ENCODE measurements at places on chromosomes 4 and X. TPM values are rescaled to one million over a fixed set of nuclear protein-coding genes. Genes with fewer than 3 reads are reported as not detected.

PI4K2B gene
- 32.3 TPM for total RNA-seq

PPP1R2C gene
- not detected for total RNA-seq

BLOC1S4 gene
- 18.7 TPM for total RNA-seq

DMD gene
- total RNA-seq: not detected

KDR gene
- not detected for total RNA-seq

CT45A5 gene
- total RNA-seq: not detected

TCEAL3 gene
- total RNA-seq: 4.2 TPM

WDR17 gene
- total RNA-seq: 1.1 TPM

RIPPLY1 gene
- total RNA-seq: not detected

IGSF1 gene
- total RNA-seq: not detected

ALAS2 gene
- not detected for total RNA-seq

DNAJB14 gene
- total RNA-seq: 80.5 TPM

BEND2 gene
- not detected for total RNA-seq

SLC34A2 gene
- total RNA-seq: not detected

PLS3 gene
- total RNA-seq: 0.16 TPM

- H3K27ac ChIP-seq: no peak overlapping the region
- no peaks in the 10 kb centered on the region for H3K27me3 ChIP-seq
- no peaks in the 10 kb centered on the region for H3K36me3 ChIP-seq
- no peaks in the 10 kb centered on the region for H3K4me1 ChIP-seq
- no peak overlapping the region for H3K4me3 ChIP-seq
Measured at GRCh38 chr4:145734576-145735346, 54.8 kb downstream of the C4orf51 start.

GRCh38 chrX:75303795-75304194 is 29.9 kb downstream of the UPRT start:
- no peak overlapping the region for H3K4me3 ChIP-seq
- DNase-seq: no peak
- H3K4me1 ChIP-seq: no peaks in the 10 kb centered on the region

GRCh38 chr4:171629182-171629581 is 184.0 kb upstream of the GALNTL6 start:
- H3K4me1 ChIP-seq: no peaks in the 10 kb centered on the region
- H3K27ac ChIP-seq: no peak overlapping the region
- H3K36me3 ChIP-seq: no peaks in the 10 kb centered on the region
- no peak overlapping the region for H3K4me3 ChIP-seq
- no peaks in the 10 kb centered on the region for H3K27me3 ChIP-seq

GRCh38 chr4:25161593-25161950 is 1.3 kb upstream of the SEPSECS start:
- H3K27me3 ChIP-seq: no peaks in the 10 kb centered on the region
- peak overlapping the region; percentile 75 for H3K4me3 ChIP-seq
- H3K27ac ChIP-seq: peak overlapping the region; percentile 97
- no peaks in the 10 kb centered on the region for H3K36me3 ChIP-seq
- no peak for DNase-seq
- H3K4me1 ChIP-seq: peaks cover 4% of the 10 kb centered on the region

DNA sequence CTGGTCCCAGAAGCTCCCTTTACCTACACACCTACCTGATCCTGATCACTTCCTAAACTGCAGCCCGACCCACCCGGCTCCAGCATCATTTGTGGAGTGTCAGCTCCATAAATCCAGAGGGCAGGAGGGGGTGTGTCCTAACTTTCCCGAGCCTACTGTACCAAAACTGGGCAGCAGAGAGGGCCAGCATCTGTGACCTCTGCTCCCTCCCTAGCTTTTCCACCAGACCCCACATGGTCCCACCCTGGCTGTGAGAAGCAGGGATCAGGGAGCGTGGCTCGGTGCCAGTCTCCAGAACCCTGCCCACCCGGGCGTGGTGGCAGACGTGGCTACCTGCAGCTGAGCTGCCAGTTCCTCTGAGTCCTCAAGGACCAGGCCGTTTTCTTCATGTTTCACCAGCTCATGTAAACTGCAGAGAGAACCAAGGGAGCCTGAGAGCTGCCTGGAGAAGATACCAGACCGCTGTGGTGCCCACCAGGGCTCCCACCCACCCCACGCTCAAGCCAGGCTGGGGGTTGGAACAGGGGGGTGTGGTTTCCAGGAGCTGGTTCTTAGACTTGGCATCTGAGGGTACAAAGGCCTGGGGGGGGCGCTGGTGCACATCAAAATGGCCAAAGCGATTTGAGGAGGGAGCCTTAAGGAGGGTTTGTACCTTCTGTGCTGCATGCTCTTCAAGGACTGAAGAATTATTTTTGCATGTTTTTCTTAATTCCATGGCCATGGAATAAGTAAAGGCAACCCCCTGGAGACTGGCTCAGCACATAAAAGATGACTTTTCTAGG is 76.7 kb upstream of the DRD5 start:
- DNase-seq: no peak
- no peaks in the 10 kb centered on the region for H3K27me3 ChIP-seq
- no peak overlapping the region for H3K27ac ChIP-seq
- no peaks in the 10 kb centered on the region for H3K4me1 ChIP-seq

- H3K27me3 ChIP-seq: no peaks in the 10 kb centered on the region
- H3K27ac ChIP-seq: no peak overlapping the region
- H3K4me1 ChIP-seq: no peaks in the 10 kb centered on the region
- H3K4me3 ChIP-seq: no peak overlapping the region
- no peak for DNase-seq
Measured at GRCh38 chr4:150722908-150723362, 141.0 kb downstream of the MAB21L2 start.

GRCh38 chr4:128653527-128654444 is 155.7 kb upstream of the JADE1 start:
- H3K36me3 ChIP-seq: no peaks in the 10 kb centered on the region
- no peak overlapping the region for H3K4me3 ChIP-seq
- no peak overlapping the region for H3K27ac ChIP-seq
- H3K27me3 ChIP-seq: no peaks in the 10 kb centered on the region

- no peak overlapping the region for H3K4me3 ChIP-seq
- DNase-seq: no peak
- H3K36me3 ChIP-seq: no peaks in the 10 kb centered on the region
- H3K27ac ChIP-seq: no peak overlapping the region
Measured at GRCh38 chr4:75844151-75844662, 58.0 kb downstream of the PPEF2 start.

DNA sequence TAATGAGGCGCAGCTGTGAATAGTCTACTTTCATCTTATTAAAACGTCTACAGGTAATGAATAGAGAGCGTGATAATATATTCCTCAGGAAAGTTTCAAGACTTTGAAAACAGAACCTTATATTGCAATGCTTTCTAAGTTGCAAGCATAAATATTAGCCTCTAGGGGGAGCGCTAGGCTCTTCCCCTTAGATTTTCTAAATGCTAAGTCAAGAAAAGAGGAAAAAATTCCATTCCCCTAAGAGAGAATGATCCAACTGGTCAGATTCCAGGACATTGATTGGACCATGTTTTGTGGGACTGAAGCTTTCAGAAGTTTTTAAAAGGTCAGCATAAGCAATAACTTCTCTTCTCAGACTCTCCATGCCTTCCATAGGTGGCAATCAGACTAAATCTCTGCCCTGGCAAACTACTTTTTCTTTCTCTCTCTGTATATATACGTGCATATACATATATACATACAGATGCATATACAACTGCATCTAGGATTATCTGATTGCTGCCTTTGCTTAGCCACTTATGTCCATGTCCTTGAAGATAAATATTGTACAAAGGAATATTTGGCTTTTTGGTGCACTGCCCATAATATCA is 492.9 kb downstream of the INPP4B start:
- no peak overlapping the region for H3K4me3 ChIP-seq
- no peaks in the 10 kb centered on the region for H3K27me3 ChIP-seq
- peak overlapping the region; percentile 67 for H3K27ac ChIP-seq
- no peak for DNase-seq

GRCh38 chrX:21943460-21944135 is 3.1 kb downstream of the SMS start:
- H3K36me3 ChIP-seq: no peaks in the 10 kb centered on the region
- no peak overlapping the region for H3K27ac ChIP-seq
- DNase-seq: no peak
- no peaks in the 10 kb centered on the region for H3K4me1 ChIP-seq
- H3K4me3 ChIP-seq: no peak overlapping the region

- no peak overlapping the region for H3K27ac ChIP-seq
- no peaks in the 10 kb centered on the region for H3K4me1 ChIP-seq
- H3K36me3 ChIP-seq: no peaks in the 10 kb centered on the region
- no peak overlapping the region for H3K4me3 ChIP-seq
Measured at GRCh38 chr4:26450418-26450817, 39.9 kb downstream of the CCKAR start.

GRCh38 chrX:68199062-68199848 is 234.0 kb downstream of the OPHN1 start:
- H3K36me3 ChIP-seq: no peaks in the 10 kb centered on the region
- no peak overlapping the region for H3K27ac ChIP-seq
- H3K4me3 ChIP-seq: no peak overlapping the region
- H3K27me3 ChIP-seq: no peaks in the 10 kb centered on the region
- DNase-seq: no peak
- H3K4me1 ChIP-seq: no peaks in the 10 kb centered on the region

- no peak for DNase-seq
- peaks cover 5% of the 10 kb centered on the region for H3K4me1 ChIP-seq
- H3K27ac ChIP-seq: no peak overlapping the region
- H3K4me3 ChIP-seq: no peak overlapping the region
- H3K36me3 ChIP-seq: peaks cover 6% of the 10 kb centered on the region
Measured at GRCh38 chr4:2254665-2255500, 7.0 kb downstream of the MXD4 start.

- no peaks in the 10 kb centered on the region for H3K36me3 ChIP-seq
- H3K4me3 ChIP-seq: no peak overlapping the region
- DNase-seq: no peak
- no peak overlapping the region for H3K27ac ChIP-seq
- no peaks in the 10 kb centered on the region for H3K27me3 ChIP-seq
Measured at GRCh38 chrX:13317366-13317765, 2.5 kb downstream of the ATXN3L start.

GRCh38 chrX:42686706-42687105 is 91.3 kb downstream of the PPP1R2C start:
- no peak overlapping the region for H3K4me3 ChIP-seq
- no peak for DNase-seq
- H3K4me1 ChIP-seq: no peaks in the 10 kb centered on the region
- no peaks in the 10 kb centered on the region for H3K36me3 ChIP-seq
- H3K27ac ChIP-seq: no peak overlapping the region

DNA sequence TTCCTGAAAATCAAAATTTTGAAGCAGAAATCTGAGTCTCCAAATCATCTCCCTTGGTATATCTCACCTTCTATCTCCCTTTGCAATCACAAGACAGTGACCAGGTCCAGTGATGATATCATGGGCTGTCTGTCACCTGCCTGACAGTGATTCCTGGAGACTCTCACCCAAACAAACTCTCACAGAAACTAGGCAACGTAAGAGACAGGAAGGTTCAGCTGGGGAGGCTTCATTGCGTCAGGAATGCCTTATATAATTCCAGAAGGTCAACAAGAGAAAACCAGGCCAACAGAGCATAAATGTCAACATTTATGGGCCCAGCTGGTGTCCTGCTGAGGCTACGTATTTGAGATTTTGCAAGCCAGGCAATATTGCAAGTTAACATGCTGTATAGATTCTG is 412.7 kb downstream of the KCNIP4 start:
- no peaks in the 10 kb centered on the region for H3K4me1 ChIP-seq
- H3K27ac ChIP-seq: no peak overlapping the region
- no peaks in the 10 kb centered on the region for H3K36me3 ChIP-seq
- no peaks in the 10 kb centered on the region for H3K27me3 ChIP-seq

DNA sequence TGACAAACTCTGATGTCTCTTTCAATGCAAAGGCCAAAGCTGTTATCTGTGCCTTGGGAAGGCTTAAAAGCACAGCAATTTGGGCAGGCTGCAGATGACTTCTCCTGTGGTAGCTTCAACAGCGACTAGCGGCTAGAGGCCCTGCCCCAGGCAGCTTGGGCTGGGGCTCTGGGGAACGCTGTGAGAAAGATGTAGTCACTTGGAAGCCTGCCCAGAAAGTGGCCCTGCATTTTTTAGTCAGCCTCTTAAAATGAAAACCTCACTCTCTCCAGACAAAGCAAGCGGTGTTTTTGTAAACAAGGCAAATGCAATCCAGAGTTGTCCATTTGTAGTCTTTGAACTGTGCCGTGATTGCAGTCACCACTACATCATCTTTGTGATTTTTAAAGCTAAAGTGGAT is 27.5 kb downstream of the PCYT1B start:
- no peak overlapping the region for H3K27ac ChIP-seq
- DNase-seq: no peak
- no peaks in the 10 kb centered on the region for H3K27me3 ChIP-seq
- no peak overlapping the region for H3K4me3 ChIP-seq
- no peaks in the 10 kb centered on the region for H3K4me1 ChIP-seq

DNA sequence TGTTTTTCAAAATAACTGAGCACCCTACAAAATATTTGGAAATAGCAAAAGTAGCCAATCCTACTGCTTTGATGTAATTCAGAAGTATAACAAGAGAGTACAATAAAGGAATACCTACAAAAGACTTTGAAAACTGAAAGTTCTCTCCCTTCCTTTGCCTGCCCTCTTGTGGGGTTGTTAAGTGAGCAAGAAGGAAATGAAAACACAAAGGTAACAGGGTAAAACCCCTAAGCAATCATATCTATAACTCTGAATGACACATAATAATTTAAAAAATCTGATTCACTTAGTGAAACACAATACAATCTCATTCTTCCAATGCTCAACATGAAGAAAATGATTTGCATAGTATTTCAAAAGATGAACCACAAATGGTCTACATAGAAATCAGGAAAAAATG is 98.2 kb downstream of the FRYL start:
- H3K36me3 ChIP-seq: no peaks in the 10 kb centered on the region
- peaks cover 9% of the 10 kb centered on the region for H3K4me1 ChIP-seq
- peak; percentile 11 for DNase-seq
- H3K4me3 ChIP-seq: no peak overlapping the region

GRCh38 chr4:5905714-5906113 is 12.8 kb upstream of the CRMP1 start:
- H3K4me1 ChIP-seq: no peaks in the 10 kb centered on the region
- no peaks in the 10 kb centered on the region for H3K36me3 ChIP-seq
- H3K27me3 ChIP-seq: no peaks in the 10 kb centered on the region
- DNase-seq: no peak

DNA sequence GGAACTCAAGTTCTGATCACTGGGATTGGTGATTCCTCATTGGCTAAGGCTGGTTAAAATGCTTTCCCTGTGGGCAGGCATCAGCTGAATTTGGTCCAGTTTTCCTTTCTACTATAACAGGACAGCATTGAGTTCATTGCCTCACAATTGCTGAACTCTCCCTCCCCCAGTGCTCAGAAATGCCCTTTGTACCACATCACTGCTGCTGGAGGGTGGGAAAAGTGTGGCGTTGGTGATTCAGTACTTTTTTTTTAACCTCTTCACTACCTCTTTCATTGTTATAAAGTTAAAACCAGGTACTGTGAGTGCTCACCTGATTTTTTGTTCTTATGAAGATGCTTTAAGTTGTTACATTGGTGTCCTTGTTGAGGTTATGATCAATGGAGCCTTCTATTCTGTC is 69.3 kb upstream of the IL2 start:
- no peak for DNase-seq
- H3K36me3 ChIP-seq: no peaks in the 10 kb centered on the region
- no peaks in the 10 kb centered on the region for H3K4me1 ChIP-seq
- no peak overlapping the region for H3K4me3 ChIP-seq
- H3K27me3 ChIP-seq: no peaks in the 10 kb centered on the region

Data from naive thymus-derived CD4-positive, alpha-beta T cell (primary cell).